ENCODE measurements at places on chromosomes 3 and 15. TPM values are rescaled to one million over a fixed set of nuclear protein-coding genes. Genes with fewer than 3 reads are reported as not detected.

Gene KLHL6
- not detected for total RNA-seq

Gene SERINC4
- total RNA-seq = not detected

Gene SMCO1
- total RNA-seq = not detected

Gene CASR
- not detected for total RNA-seq

Gene PLSCR4
- 28.3 TPM for total RNA-seq

Gene C2CD4A
- total RNA-seq = not detected

Gene ROBO2
- total RNA-seq = 1.2 TPM

Gene FBXW12
- total RNA-seq = 0.27 TPM

Gene FILIP1L
- 34.3 TPM for total RNA-seq

Gene TMEM207
- total RNA-seq = not detected

Gene CCNB2
- total RNA-seq = 32.1 TPM

Gene FNDC3B
- total RNA-seq = 53.0 TPM

Gene SLC6A1
- total RNA-seq = not detected

Measured in fibroblast of the aortic adventitia (primary cell).